ENCODE measurements at places on chromosomes 12 and 14.

DNA sequence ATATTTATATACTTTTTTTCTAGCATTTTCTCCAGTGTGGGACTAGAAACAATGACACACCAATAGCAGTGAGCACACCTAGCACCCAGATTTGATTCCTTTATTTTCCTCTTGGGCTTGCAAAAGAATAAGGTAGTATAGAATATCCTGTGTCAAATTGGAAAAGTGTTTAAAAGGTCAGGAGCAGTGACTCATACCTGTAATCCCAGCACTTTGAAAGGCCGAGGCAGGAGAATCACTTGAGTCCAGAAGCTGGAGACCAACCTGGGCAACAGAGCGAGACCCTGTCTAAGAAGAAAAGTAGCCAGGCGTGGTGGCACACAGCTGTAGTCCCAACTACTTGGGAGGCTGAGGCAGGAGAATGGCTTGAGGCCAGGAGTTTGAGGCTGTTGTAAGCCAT lies 53.8 kb upstream of the SGPP1 start:
- DNase-seq: no peak

DNA sequence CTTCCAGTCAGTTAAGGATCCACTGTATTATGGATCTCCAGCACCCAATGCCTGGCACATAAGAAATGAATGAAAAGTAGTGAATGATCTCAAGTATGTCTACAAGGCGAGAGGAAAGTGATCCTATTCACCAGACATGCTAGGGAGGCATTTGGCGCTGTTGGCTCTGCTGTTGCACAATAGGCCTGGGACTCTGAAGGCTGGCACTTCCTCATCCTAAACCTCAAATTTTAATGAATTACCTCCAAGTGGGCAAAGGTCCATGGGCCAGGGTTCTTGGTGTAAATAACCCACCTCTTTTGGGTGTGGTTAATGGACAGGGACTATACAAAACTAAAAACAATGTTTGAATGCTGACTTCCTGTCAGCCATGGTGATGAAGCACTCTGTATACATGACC lies 173.4 kb upstream of the PZP start:
- DNase-seq: no peak

DNA sequence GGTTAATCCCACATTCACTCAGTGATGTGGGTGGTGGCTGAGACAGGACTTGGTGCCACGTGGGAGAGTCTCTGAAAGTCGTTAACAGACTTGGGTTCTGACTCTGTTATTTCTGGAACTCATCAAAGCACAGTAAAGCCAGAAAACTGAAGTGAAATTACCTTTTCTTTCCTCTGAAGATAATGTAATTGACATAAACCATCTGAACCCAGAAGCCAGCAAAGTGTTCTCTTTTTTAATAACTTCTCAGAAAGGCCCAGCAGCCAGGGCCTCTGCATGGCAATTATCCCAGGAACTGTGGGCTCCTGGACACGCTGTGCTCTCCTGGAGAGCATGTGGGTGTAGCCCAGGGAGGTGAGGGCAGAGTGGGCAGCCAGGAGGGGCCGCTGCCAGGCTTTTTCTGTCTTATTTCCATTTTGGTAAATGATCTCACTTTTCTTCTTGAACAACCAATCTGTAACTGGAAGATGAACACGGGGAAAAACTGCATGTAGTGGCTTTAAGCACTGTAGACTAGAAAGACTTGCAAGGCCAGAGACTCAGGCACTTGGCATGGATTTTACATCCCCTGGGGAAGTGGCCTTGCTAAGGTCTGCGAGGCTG lies 444.1 kb upstream of the TMEM132C start:
- no peak for DNase-seq

- DNase-seq: no peak
Observed at GRCh38 chr14:55059333-55059732, 7.9 kb downstream of the MAPK1IP1L start.

DNA sequence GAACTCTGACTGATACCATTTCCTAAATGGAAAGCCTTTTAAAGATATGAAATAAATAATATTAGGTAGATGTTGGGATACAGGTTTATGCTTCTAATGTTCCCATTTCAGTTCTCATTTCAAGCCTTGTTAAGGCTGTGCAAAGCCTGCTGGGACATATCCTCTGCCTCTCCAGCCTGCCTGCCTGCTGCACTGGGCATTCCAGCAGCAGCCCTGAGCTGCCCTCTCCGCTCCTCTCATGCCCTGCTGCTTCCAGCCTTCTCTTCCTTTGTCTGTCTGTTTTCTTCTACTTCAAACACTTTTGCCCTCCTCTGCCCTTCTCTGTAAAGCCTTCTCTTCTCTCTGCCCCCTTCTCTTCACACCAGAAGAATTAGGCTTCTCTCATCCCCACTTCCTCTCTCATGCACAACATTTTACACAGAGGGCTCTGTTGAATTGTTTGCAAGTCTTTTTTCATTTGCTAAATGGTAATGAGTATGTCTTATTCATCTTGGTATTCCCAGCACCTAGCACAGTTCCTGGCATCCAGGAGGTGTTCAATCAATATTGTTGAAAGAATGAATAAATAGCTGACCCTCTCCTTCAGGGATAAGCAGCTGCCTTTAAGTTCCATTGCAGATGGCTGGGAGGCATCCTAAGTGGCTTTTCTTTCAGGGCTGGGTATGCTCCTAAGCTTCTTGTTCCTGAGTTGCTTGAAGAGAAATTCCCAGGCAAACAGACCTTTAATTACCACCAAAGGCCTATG lies 292.3 kb downstream of the TMEM117 start:
- no peak for DNase-seq

GRCh38 chr14:32349322-32349721 lies 20.2 kb downstream of the AKAP6 start:
- no peak for DNase-seq

GRCh38 chr12:45518291-45519235 lies 210.9 kb upstream of the ARID2 start:
- DNase-seq: peak; percentile 29

DNA sequence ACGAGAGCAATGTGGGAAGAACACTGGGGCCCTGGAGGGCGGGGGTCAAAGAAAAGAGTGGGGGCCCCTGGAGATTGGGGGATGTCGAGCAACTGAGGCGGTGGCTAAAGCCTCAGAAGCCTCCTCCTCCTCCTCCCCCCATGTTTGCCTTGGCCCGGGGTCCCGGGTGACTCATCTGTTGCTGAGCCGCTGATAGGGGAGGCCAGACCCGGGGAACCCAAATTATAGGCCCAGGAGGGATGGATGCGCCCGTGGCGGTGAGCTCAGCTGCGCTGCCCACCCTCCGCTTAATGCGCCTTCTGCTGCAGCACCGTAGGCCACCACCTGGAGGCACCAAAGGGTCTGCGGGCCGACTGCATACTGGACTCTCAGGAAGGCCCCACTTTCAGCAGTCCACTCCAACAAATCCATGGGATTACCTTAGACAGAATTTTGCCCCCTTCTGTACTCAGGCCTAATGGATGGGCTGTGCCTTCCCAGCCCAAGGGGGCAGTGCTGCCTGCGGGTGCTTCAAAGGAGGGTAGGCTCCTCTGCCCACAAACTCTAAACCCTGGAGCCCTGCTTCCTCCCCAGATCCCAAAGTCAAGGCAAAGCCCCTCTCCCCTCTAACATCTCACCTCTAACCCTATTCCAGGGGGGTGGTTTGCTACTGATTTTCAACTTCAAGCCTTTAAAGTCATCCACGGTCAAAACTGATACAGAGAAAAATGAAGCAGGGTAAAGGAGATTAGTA lies 2.6 kb upstream of the WNT10B start:
- DNase-seq: peak; percentile 67

DNA sequence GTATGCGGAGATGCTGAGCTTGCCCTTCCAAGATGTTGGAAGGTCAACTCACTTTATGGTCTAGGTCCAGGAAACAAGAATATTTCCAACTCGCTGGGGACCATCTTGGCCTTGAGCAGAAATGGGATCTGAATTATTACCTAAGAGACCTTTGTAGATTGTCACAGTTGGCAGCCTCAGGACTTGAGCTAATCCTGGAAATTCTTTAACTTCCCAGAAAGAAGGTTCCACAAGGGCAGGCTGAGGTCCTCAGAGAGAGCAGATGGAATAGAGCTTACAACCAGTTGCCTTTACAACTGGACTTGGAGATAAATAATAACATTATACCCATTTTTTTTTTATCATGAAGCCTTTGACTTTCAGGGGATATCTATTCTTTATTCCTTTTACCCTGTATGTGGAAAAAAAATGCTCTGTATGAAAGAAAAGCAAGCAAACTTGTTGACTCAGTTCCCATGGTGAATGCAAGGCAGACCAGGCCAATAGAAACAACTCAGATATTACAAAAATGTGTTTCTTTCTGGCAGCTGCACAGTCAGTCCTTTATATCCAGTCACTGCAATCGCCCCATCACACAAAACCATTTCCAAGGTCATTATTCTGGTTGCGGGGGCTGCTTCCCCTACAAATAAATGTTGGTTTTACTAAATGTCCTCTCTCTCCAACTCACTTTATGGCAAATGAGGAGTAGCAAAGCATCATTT lies 401.4 kb downstream of the ZFP36L1 start:
- DNase-seq: no peak

GRCh38 chr14:35687335-35687939 lies 121.7 kb downstream of the RALGAPA1 start:
- DNase-seq: peak; percentile 38

- DNase-seq: no peak
Observed at GRCh38 chr14:89690139-89690538, 264.4 kb downstream of the EFCAB11 start.

DNA sequence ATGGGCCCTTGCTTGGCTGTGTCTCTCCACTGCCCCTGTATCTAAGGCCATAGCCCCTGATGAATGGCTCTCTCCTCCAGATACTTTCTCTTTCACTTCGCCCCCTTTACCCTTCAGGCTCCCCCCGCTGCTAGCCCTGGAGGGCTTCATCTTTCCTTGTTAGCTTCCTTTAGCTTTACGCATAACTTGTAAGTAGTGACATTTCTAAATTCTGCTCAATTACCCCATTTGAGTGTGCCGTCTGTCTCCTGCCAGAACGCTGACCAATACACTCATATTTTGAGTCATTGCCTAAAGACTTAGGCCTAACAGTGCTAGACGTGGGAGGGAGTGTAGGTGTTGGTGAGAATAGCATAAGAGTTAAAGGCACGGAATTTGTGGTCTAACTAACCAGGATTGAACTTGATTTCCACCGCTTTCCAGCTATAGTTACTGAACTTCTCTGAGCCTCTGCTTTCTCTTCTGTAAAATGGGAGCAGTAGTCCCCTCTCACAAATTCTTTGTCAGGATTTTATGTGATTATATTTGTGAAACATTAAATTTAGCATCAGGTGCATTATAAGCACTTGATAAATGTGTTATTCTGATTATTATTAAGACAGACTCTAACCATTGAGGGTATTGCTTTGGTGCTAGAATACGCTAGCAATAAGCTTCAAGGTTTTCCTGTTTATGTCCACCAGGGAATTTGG lies 129.3 kb downstream of the ZFP36L1 start:
- peak; percentile 66 for DNase-seq

DNA sequence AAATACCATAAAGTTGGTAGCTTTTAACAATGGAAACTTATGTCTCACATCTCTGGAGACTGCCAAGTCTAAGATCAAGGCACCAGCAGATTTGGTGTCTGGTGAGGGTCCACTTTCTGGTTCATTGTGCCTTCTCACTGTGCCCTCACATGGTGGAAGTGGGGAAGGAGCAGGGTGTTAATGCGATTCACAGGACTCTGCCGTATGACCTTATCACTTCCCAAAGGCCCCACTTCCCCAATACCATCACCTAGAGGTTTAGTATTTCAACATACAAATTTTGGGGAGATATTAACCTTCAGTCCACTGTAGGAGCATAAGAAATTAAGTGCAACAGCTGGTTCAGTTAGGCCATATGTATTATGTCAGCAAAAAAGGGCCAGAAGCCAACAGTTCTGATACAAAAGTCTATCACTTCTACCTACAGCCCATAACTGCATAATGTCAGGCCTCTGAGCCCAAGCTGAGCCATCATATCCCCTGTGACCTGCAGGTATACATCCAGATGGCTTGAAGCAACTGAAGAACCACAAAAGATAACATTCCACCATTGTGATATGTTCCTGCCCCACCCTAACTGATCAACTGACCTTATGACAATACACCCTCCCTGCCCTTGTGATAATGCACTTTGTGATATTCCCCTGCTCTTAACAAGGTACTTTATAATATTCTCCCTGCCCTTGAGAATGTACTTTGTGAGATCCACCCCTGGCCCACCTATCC lies 24.7 kb downstream of the DDHD1 start:
- no peak for DNase-seq

- DNase-seq: no peak
Observed at GRCh38 chr12:42128327-42128726, 16.3 kb downstream of the GXYLT1 start.

DNA sequence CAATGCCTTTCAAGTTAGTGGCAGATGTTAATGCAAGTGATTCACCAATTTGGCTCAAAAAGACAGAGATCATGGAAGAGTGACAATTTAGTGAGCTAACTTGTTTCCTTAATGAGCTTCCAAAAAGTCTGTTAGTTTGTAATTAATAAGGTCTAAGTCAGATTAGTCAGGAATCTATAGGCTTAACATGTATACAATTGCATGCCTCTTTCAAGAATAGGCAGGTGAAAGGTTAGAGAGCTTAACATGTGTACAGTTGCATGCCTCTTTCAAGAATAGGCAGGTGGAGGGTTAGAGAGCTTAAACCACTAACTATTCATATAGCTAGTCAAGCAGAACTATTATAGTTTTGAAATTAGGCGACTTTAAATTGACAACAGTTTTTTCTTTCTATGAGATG lies 663.8 kb downstream of the C12orf50 start:
- no peak for DNase-seq

DNA sequence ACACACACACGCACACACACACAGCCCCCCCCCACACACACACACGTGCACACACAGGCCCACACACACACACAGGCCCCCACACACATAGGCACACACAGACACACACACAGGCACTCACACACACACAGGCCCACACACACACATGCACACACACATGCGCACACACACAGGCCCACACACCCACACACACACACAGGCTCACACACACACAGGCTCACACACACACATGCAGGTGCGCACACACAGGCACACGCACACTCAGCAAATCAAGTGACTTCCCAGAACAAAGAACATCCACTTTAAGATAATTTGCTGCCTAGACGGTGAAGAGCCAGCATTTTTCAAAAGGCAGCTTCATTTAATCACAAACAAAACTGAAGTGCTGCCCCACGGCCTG lies 78.5 kb upstream of the FBRSL1 start:
- no peak for DNase-seq

DNA sequence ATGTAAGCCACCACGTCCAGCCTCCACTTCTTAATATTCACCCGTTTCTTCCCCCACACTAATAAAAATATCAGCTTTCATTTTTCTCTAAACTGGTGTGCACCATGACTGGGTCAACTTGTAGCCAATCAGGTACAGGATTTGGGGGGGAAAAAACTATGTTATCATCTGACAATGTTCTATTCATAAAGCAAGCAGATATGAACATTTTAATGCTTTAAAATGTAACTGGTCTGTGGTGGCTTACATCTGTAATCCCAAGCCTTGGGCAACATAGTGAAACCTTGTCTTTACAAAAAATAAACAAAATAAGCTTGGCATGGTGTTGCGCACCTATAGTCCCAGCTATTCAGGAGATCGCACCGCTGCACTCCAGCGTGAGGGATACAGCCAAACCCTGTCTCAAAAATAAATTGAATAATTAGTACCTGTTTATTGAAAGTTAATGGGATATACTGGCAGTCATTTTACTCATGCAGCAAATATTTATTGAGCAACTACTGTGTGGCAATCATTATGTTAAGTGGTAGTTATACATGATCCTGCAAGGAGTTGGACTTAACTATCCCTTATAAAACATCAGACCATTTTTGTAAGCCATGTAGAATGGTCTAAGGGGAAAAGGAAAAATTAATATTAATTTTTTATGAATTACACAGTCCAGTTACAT lies 15.3 kb upstream of the ITPR2 start:
- no peak for DNase-seq

Data from stimulated activated naive CD8-positive, alpha-beta T cell treated with anti-CD3 and anti-CD28 coated beads, Interleukin-15, Interleukin-2, amounts not matched to agents 100 U/mL and 50 U/mL, for 24 hours (primary cell).